H54 (cell line): ENCODE measurements at places on chromosomes 4 and X.

DNA sequence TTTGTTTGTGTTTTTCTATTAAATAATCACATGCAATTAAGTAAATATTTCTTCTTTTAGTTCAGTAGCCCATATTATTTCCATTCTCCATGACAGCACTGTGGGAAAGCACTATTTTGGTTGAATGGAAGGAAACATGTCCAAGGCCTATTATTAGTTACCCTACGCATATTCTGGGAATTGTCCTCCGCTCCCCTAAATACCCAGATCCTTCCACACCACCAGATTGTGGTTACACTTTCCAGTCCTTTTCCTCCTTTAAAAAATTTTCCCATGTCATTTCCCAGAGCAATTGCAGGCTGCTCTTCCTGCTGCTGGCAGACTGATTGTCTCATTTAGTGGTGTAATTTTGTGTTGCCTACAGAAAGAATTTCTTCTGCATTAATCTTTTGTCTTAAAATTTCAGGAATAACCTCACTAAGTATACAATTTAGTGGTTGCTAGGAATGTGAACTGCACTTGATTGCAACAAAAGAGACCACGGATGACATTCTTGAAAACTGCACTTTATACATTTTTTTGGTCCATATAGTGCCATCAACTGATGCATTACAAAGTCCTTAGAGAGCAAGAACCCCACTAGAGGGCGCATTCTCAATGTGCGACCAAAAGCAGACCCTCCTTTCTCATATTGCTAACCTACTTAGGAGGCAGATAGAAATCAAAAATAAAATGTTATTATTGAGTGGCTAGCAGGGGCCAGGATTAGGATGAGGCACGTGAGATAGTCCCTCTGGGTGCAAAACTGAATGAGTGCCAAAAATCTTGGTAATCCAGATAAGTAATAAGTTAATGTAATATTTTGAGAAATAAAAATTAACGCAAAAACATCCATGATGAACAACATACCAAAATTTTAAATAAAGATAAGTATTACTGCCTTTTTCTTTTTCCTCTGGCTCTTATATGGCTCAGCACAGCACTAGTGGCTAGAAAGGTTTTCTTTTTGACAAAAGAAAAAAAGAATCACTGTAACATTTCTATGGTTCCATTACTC is 98.8 kb upstream of the IQCM start:
- DNase-seq = peak; percentile 3

DNA sequence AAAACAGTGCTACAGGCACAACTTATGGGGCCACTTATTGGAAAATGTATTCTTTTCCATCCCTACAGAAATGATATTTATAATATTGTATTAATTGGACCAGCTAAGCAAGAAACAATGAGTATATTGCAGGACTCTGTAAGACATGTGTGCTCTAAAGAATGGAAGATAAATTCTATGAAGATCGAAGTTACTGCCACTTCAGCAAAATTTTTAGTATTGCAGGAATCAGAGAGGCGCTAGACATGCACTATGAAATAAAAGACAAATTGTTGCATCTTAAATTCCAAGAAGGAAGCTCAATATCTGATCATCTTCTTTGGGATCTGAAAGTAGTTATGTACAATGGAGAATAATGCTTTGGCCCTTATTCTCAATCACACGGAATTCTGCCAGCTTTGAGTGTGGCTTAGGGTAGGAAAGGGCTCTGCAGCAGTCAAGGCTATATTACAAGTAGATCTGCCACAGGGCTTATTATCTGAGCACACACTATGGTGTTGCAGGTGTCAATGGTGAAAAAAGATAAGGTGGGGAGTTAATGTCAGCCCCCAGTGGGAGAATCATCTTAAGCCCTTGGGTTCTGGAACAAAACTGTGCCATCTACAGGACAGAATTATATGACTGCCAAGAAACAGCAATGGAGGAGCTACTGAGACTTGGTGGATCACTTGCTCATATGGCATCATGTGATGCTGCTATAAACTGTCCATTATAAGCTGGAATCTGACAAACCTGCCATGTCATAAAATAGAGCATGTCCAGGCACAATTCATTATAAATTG is 334.0 kb upstream of the NDST3 start:
- DNase-seq = no peak

DNA sequence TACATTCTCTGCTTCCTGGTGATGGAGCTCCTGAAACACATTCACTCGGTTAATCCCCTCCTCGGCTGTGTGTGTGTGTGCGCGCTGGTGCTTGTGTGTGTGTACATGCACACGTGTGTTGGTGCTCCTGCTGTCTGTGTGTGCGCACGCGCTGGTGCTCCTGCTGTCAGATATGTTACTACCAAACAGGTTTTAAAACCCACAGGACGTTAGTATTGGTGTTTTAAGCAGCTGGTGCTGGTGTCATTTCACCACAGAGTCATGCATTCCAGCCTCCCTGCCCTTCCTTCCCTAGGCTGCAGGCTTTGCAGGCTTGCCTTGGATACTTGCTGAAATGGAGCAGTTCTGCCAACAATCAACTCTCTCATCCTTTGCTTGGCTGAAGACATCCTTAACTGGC is 48.1 kb upstream of the CPLX1 start:
- DNase-seq = no peak

DNA sequence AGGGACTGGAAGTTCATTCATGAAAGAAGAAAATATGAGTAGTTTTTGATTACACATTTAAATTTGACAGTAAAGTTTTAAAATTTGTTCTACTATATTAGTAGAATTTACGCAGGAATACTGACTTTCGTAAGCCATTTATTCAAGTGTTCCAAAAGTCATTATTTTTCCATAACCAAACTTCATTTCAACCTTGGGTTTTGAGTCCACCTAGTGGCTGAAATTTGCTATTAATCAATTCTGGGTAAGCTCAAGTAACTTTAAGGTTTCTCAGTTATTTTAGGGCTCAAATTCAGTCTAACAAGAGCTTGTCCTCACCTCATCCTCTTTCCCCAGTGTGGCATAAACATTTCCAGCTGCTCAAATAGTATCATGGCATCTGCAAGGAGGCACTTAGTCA is 175.4 kb downstream of the SH3BGRL start:
- no peak for DNase-seq

DNA sequence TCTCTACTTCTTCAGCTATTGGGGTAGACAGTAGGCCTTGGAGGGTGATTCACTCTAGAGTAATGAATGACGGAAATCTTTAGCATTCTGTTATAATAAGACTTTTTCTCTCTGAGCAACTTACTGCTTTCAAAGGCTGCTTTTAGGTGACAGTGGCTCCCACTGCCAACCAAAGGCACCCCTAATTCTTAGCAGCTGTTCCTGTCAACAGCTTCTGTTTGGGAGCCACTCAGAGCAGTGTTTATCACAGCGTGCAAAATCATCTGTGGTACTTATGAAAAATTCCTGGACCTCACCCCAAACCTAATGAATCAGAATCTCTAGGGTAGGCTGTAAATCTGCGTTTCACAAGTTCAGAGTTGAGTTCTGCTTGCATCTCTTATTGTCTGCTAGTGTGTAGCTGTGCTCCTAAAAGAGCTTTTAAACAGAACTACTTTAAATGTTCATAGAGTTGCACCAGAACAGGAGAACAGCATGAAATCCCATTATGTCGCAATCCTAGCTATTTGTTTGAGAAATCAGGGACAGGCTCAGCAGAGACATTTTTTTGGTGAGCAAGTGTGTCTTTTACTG is 52.8 kb upstream of the POU4F2 start:
- no peak for DNase-seq

DNA sequence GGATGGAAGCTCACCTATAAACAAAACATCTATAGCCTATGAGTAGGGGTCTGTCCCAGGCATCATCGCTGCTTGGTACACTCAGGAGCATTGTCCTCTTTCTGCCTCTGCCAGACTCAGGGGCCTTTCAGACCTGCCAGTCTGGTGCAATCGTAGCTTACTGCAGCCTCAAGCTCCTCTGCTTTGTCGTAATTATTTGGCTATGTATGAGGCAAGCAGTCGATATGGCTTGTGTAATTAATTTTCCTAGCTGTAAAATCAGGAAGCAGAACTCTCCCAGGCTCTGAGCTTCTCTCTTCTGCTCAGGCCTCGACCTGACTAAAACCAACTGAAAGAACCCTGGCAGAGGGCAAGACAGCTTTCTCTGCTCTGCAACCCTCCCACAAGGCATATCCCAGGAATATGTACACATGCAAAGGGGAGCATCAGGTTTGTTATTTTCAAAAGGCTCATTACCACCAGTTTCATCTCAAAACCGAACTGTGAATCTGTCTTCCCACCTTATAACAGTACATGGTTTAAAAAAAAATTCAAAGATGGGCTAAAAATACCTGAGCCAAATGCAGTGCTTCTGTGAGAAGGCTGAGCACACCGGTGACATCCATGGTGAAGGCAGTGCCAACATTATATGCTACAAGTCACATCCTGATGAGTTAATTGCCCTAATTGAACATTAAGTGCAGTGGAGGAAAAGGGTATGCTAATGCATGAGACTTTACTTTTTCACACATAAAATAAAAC is 309.2 kb upstream of the EMCN start:
- no peak for DNase-seq

DNA sequence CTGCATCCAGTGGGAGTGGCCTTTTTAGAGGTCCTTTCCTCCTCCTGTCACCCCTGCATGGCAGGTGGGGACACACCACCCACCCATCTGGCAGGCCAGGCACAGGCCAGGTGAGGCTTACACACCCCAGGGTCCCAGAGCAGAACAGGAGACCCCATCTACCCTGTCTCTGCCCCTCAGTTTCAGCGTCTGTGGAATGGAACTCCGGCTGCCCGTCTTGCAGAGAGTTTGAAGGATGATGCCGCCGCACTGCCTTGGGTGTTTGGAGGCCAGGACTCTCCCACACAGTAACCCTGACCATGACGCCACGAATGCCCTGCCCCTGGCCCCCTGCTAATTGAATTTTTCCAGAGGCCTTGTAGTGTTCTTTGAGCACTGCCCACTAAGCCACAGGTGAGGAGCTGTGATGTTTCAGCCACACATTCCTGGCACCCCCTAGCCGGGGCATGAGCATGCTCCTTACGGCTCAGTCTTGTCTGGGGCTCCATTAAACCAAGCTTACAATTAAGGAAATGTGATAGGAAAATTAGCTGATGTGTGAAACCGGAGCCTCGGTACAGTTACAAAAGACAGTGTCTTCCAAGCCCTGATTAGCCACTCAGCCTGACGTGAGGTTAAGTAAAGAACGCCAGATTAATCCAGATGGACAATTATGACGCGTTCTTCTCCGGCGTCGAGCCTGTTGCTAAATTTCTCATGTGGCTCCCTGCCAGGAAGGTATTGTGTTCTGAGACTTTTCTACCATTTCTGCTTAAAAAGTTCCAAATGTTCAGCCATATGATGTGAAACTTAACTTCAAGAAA is 39.3 kb downstream of the HMX1 start:
- DNase-seq = no peak

DNA sequence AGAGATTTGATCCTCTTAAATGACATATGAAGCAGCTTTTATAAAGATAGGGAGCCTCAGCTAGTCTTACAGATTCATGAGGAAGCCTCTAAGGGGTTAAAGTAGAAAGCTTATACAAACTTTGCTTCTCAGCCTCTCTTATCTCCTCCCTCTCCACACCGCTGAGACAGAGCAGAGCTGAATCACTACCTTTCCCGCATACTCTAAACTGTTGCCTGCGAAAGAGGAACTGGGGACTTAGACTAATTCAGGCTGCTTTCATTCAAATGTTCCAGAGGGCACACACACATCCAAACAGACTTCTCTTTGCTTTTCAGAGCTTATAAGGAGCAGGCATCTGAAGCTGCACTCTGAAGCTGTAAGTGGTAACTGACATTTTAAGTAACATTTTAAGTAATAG is at the start of gene SERTM2:
Gene SERTM2 (plus strand): TSS at position 169 of the 400 bp plus-strand sequence. CDS start 7,213 bp downstream, outside the sequence.
- DNase-seq = no peak

DNA sequence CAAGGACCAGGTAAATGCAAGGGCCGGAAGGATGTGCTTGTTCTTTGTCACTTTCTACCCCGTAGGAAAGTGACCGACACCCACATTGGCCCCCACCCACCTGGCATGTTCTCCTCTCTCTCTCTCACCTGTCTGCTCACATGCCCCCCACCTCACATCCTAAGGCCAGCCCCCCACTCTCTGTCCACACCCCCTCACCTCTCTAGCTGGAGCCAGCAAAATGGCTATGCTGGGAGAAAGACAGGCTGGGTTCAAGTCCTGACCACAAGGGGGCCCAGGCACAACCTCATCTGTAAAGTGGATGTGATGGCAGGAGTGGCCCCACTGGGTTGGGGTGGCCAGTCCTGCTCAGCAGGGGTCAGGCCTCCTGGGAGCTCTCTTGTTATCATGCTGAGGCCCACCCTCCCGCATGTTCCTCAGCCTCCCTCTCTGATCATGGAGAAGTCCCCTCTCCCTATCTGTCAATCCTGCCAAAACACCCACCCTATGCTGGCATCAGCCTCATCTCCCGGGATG is 1.7 kb upstream of the PPP2R2C start:
- peak; percentile 50 for DNase-seq

DNA sequence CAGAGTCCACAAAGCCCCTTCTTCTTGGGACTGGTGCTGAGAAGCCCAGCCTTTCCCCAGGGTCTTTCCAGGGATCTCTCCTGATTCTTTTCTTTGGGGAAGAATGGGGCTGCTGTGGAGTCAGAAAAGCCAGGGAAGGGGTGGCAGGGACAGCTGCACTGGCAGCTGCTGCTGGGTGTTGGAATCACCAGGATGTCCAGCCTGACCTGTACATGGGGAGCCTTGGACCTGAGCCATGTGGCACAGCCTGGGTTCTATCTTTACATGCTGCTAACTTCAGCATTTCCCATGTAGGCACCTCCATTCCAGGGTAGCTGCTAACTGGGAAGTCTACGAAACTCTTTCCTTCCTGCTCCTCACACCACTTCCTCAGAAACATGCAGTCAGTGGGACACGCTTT is 36.0 kb downstream of the MED28 start:
- DNase-seq = no peak

GRCh38 chrX:50691820-50692219 is 122.2 kb downstream of the SHROOM4 start:
- DNase-seq = peak; percentile 0

DNA sequence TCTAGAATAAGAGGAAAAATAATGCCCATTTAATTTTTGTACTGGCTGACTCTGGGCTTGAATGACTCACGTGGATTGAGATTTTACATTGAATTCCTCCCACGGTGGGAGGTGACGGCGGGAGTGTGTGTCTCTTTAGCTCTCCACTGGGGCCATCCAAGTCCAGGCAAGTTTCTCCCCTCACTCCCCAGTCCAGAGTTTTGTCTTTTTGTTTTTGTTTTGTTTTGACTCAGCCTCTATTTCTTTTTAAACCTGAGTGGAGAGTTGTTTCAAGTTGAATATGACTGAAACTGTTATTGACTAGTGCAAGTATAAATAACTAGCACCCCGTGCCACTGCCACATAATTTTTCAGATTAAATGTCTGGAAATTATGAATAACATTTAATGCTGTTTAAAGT is 13.6 kb downstream of the CHST7 start:
- DNase-seq = no peak

DNA sequence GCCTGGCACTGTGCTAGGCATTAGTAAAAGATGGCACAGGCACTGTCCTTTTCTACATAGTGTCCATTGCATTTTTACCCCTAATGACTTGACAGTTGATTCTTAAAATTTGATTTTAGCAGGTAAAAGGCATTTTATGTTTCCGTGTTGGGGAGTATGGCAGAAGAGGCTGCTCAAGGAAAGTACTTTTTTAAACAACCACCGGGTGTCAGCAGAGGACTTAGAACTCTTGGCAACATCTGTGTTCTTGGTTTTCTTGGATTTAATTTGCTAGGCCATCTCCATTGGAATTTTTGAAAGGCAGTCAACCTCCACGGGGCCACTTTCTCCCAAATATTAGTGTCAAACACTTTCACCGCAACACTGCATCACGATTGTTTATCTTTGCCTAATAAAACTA is 102.9 kb downstream of the TSPAN7 start:
- peak; percentile 2 for DNase-seq
